ENCODE measurements at places on chromosomes 1 and 21.

- DNase-seq = no peak
Measured at GRCh38 chr1:150513351-150513791, 2.2 kb upstream of the FALEC start.

GRCh38 chr1:230542054-230542453 lies 100.2 kb upstream of the COG2 start:
- no peak for DNase-seq

DNA sequence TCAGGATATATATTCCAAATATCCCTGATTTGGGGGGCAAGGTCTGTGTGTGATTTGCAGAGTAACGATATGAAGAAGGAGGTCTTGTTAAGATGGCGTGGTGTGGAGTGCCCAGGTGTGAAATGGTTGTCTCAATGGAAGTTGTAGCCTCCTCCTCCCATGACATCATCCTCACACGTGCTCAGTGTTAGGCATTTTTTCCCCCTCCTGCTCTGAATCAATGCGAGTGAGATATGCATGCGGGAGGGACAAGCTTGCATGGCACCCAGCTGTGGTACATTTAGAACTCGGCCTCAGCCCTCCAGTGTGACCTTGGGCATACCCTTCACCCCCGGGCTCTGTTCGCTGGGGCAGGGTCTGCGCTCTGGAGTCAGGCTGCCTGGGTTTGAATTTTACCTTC lies 55.6 kb downstream of the B3GALT5 start:
- no peak for DNase-seq

GRCh38 chr1:203072911-203073310 lies 12.9 kb downstream of the MYOG start:
- no peak for DNase-seq

DNA sequence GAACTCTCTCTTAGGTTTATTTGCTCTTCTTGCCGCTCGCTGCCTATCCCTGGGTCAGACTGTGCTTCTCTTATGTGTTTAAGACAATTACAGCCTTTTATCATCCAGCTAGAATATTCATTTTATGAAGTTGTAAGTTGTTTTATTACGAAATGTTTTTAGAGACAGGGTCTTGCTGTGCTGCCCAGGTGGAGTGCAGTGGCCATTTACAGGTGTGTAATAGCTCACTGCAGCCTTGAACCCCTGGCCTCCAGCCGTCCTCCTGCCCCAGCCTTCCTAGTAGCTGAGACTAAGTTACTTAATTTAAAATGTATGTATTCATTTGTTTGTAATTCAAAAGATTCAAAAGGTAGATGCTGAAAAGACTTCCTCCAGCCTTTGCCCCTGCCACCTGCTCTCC lies 99.0 kb upstream of the KIF26B start:
- DNase-seq = no peak

GRCh38 chr1:118294875-118295642 lies 110.0 kb upstream of the SPAG17 start:
- no peak for DNase-seq

DNA sequence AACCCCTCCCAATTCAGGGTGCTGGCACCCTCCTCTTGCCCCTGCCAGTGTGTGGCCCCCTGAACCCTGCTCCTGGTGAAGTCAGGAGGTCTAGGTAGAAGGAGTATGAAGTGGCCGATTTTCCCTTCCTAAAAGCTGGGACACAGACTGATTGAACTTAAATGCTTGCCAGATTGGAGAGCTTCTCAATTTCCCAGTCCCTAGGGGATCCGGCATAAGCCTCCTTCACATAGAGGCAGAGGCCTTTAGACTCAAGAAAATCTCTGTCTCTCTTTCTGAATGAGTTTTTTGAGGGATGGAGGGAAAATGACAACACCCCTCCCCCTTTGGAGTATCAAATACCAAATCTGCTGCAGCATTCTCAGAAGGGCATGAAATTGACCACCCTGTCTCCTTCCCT lies 51.5 kb downstream of the SYT2 start:
- no peak for DNase-seq

GRCh38 chr1:107941123-107941522 lies 23.9 kb downstream of the VAV3 start:
- no peak for DNase-seq

DNA sequence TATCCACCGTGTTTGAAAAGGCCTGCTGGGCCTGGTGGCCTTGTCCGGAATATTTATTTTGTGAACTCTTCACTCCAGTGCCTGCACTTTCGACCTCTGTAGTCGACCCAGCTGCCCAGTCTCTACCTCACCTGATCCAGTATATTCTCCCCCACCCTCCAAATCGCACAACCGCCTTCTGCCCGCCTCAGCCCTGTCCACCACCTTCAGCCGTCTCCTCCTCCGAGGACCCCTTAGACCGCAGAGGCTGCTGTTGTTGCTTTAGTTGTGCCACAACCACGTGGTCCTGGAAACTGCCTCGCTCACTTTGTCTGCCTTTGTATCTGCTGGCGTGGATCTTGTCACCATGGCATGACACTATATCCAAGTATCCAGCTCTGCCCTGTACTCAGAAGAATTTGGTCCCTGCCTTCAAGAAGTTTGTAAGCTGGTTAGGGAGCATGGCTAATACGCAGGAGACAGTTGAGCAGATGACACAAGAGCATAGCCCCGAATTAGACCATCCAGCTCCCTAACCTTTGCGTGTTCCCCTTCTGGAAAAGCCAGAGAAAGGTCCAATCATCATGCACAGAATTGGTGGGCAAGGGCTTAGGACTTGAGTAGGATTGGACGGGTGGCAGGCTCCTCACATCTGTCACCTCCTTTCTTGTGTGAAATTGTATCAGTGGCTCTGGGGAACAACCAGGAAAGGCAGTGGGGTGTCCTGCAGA lies 1.5 kb downstream of the PHGDH start:
- peak; percentile 54 for DNase-seq

DNA sequence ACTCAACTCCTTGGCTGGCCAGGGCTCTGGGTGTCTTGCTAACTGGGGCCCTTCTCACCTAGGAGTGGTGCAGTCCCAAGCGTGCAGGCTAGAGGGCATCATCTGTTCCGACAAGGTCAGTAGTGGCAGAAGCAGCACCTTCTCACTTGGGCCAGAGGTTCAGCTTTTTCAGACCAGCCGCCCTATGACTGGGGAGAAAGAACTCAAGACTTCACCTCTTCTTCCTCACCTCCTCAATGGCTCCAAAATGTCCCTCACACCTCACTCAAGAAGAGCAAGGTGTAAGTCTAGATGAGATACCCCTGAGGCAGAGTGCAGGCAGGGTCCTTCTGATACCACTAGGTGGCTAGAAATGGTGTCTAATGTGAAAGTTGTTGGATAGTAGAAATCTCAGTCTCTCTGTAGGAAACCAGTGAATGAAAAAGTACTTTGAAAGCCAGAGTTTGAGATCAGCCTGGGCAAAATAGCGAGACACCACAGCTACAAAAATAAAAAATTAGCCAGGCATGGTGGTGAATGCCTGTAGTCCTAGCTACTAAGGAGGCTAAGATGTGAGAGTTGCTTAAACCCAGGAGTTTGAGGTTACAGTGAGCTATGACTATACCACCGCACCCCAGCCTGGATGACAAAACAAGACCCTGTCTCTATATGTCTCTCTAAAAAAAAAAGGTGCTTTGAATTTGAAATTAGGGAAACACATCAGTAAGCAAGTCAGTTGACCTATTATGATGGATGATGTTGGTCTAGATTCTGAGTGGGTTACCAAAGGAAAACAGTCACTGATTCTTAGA lies 8.6 kb upstream of the IL20 start:
- DNase-seq = no peak

- DNase-seq = no peak
Measured at GRCh38 chr1:205710201-205711062, 30.1 kb upstream of the SLC45A3 start.

- peak; percentile 12 for DNase-seq
Measured at GRCh38 chr1:94408104-94408830, 9.9 kb upstream of the ABCD3 start.

DNA sequence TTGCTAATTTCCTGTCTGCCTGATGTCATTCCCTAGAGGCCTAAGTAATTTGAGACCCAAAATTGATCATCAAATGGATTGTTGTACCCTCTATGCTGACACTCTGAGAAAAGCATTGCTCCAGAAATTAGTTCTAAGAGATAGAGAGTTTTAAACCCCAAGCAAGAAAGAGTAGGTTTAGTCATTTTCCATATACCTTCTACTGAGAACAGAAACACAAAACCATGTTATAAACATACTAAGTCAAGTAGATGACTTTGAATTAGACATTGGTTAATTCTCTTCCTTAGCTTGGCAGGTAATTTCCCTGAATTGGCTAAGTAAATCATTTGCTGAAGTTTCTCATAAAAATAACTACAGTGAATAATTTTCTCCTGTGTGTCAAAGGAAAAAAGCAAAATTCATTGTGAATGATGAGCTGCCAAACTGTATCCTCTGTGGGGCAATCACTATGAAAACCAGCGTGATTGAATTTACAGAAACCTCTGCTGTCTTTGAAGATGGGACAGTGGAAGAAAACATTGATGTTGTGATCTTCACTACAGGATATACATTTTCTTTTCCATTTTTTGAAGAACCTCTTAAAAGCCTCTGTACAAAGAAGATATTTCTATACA lies 20.1 kb downstream of the FMO4 start:
- no peak for DNase-seq

- no peak for DNase-seq
Measured at GRCh38 chr1:33434363-33434750, 3.5 kb upstream of the PHC2 start.
